Activated CD8-positive, alpha-beta T cell treated with anti-CD3 and anti-CD28 coated beads for 36 hours (primary cell): ENCODE measurements at places on chromosomes 4 and X. TPM values are rescaled to one million over a fixed set of nuclear protein-coding genes. Genes with fewer than 3 reads are reported as not detected.

DNA sequence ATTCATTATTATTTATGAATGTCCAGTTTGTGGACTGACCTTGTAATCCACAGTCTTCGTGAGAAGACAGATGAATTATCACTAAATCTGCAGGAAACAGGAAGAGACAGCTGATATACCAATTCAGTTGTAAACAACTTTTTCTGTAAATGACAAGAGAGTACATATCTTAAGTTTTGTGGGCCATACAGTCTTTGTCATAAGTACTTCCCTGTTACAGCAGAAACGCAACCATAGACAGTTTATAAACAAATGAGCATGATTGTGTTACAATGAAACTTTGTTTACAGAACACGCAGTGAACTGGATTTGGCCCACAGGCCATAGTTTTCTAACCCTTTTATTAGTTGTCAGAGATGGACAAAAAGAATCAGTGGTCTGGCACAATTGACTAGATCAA lies 443.4 kb downstream of the PDGFC start:
- no peaks in the 10 kb centered on the region for H3K27me3 ChIP-seq
- H3K36me3 ChIP-seq, result no peaks in the 10 kb centered on the region
- DNase-seq, result no peak
- H3K4me1 ChIP-seq, result no peaks in the 10 kb centered on the region
- H3K4me3 ChIP-seq, result no peak overlapping the region

GRCh38 chrX:154800478-154801210 lies 4.6 kb downstream of the MPP1 start:
- peak overlapping the region; percentile 9 for H3K27ac ChIP-seq
- H3K4me1 ChIP-seq, result peaks cover 56% of the 10 kb centered on the region
- no peak for DNase-seq
- H3K4me3 ChIP-seq, result no peak overlapping the region
- no peaks in the 10 kb centered on the region for H3K27me3 ChIP-seq

DNA sequence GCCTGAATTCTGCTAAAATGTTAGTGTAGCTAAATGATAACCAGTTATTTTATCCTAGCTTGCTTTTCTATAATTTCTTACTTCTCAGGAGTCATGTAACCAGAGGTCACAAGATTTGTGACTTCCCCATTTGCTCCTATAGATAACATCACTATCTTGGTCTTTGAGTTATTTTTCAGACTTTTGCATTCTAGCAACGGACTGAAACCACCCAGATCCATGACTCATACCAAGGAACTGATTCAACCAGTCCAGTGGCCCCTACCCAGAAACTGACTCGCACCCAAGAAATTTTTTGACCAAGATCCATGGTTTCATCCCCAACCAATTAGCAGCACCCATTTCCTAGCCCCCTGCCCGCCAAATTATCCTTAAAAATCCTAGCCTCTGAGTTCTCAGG lies 50.0 kb downstream of the IQCM start:
- no peak for DNase-seq
- no peak overlapping the region for H3K4me3 ChIP-seq
- no peak overlapping the region for H3K27ac ChIP-seq
- no peaks in the 10 kb centered on the region for H3K36me3 ChIP-seq
- H3K27me3 ChIP-seq, result no peaks in the 10 kb centered on the region
- H3K4me1 ChIP-seq, result no peaks in the 10 kb centered on the region

DNA sequence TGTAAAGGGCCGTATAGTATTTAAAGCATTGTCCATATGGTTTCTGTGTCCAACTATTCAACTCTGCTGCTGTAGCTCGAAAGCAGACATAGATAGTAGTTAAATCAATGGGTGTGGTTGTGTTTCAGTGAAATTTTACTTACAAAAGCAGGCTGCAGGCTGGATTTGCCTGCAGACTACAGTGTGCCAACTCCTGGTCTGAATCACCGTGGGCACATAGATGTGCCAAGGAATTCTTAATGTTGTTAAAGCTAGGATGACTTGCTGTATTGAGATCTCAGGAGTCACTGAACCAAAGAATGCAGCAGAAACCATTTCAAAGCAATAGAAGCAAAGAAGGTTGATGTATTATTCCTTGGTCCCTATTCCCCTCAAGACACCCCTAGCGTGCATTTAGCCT lies 379.0 kb downstream of the STIM2 start:
- no peaks in the 10 kb centered on the region for H3K27me3 ChIP-seq
- no peak for DNase-seq
- H3K36me3 ChIP-seq, result no peaks in the 10 kb centered on the region
- no peak overlapping the region for H3K27ac ChIP-seq

Gene MID1
- 0.61 TPM for total RNA-seq
